ENCODE measurements at places on chromosomes 1 and 21.

DNA sequence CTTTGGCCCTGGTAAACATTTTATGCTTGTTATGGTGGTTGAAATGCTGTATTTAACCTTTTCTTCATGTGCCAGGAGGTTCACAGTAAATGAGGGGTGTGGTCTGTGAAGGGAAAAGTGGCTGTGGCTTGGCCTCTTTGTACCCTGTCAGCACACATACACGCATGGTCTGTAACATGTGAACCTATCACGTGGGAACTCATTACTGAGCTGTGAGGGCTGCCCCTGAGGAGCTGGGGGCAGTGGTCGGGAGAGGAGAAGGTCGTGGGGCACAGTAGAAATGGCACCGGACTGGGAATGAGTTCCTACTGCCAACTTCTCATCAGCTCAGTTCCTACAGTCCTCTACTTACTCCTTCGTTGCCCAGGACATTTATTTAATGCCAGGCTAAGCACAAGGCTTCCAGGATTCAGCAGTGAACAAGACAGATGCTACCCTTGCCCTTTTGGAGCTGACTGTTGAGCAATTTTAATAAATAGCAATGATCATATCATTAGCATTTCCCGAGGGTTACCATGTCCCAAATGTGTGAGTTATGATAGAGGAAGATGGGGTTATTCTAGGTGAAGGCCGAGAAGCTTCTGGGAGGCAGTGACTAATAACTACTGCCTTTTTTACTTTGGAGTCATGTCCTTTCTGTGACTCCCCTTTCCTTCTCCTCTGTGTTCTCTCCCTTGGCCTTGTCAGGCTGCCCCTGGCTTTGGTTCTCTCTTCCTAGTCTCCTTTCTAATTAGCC, 38.8 kb downstream of the DDR2 start:
- no peak for DNase-seq

DNA sequence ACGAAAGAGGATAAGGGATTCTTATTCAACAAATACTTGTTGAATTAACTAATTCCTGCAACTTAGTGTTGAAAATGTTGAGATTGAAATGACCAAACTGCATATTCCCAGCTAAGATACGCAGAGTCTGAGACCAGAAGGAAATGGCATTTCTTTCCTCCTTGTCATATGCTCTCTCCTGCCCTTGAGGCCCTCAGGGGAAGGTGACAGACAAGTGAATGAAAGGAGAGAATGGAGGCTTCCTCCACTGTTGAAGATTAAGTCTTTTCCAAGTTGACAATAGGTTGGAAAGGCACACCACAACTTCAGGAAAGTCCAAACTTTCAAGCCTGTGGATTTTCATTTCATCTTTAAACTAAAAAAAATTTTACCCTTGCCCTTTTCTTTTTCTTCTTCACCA, 3.1 kb upstream of the ZNF697 start:
- no peak for DNase-seq

- no peak for DNase-seq
Observed at GRCh38 chr1:205240569-205240968, 12.8 kb downstream of the TMCC2 start.

DNA sequence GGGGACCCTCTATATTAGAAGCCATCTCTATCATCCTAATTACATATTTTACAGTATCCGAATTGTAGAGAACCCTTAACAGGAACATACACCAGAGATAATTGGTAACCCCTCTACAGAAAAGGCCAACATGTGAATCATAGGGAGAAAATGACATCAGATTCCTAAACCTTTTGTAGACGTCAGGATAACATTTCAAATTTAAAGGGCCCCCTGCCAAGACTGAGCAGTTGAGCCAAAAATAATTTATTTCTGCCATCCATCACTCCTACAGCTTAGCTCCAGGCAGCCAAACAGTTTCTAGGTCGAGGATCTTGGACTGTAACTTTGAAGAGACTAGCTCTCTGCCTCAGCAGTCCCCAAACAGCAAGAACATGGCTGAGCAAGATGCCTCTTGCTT, 21.2 kb downstream of the ZNF697 start:
- no peak for DNase-seq

- no peak for DNase-seq
Observed at GRCh38 chr1:231807541-231807940, 181.0 kb downstream of the DISC1 start.

GRCh38 chr1:83764209-83764608, 234.7 kb downstream of the TTLL7 start:
- DNase-seq, result no peak

DNA sequence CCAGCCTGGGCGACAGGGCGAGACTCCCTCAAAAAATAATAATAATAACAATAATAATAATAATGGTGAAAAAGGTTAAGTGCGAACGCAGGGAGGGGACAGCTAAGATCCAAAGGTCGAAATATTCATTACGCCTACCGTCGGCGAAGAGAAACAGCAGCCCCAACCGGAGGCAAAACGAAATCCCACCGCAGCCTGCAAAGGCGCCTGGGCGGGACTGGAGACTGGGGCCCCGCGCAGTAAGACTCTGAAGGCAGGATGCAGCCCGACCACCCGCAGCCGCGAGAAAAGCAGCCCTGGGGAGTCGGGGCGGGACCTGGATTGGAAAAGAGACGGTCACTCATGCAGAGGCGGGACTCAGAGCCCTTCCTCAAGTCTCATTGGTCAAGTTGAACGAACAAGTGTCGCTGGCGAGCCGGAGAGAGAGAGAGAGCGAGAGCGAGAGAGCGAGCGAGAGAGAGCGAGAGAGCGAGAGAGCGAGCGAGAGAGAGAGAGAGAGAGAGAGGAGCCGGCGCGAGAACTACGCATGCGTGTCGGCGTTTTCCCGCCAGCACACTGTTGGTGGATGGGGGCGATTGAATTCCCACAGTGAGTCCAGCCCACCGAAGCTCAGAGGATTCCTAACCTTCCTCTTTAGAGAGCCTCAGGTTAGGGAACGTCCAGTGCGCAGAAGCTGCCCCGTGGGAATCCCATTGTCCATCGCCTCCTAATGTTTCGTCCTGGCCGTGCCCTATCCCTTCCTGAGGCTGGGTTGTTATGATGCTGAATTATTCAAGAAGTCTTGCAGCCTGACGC, 10.7 kb downstream of the ENTREP3 start:
- peak; percentile 98 for DNase-seq

GRCh38 chr1:221573756-221574155, 168.1 kb downstream of the DUSP10 start:
- no peak for DNase-seq

DNA sequence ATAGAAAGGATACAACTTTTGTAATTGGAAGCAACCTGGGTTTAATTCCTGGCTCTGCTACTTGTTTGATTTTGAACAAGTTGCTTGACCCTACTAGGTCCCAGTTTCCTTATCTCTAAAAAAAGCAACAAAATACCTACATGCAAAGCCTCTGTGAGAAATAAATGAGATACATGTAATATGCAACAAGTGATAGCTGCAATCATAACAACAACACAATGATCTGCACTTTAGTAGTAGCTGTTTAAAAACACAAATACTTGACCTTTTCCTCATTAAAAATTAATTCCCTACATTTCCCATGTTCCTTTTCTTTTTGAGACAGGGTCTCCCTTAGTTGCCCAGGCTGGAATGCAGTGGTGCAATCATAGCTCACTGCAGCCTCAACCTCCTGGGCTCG, 40.0 kb downstream of the FRRS1 start:
- no peak for DNase-seq

DNA sequence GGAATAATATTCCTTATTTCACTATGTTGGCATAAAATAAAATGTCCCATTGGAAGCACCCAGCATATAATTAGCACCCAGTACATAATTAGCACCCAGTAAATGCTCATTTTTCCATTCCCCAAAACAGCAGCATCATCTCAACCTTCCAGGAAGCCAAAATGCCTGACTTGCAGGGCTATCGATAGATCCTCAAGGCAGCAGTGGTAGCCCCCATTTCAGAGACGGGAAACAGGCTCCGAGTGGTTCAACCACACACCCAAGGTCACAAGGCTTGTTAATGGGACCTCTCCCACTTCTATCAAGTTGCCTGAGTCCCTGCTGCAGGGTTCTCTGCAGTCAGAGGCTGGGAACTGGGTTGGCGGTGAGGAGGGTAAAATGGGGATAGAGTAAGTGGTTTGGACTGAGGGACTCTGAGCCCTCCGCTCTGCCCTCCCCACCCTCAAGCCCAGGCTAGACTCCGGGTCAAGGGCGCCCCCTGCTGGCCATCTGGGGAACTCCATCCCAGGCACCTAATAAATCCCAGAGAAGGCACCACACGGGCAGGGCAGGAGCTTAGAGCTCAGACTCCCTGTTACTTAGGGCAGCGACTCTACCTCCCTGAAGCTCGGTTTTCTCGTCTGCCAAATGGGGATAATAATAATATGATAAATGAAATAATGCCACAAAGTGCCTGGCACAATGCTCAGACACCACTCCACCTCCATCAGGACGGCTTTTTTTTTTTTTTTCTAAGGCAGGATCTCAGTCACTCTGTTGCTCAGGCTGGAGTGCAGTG, 21.9 kb upstream of the LAPTM5 start:
- peak; percentile 88 for DNase-seq

DNA sequence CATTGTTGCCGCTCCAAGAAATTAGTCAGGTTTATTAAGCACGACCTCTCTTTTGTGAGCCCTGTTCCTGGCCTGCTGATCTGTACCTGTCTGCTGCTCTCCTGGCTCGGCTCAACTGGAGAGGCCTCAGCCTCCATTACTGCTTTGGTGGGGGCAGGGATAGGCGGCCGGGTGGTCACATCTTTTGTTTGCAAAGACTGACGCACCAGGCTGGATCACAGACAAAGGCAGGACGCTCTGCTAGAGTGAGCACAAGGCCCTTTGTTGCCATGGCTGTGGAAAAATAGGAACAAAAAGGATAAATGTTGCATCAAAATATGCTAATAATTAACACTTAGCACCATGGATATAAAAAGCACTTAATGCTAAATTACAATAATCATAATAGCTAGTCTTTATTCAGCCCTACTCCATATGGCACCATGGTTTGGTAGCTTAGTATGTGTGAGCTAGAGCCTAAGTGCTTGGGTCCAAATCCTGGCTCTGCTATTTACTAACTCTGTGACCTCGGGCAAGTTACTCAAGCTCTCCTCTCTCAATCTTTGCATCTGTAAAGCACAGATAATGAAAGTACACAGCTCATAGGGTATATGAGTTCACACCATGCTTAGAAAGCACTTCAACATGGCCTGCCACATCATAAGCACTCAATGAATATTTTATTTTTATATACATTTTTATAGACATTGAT, 28.9 kb upstream of the HPDL start:
- no peak for DNase-seq

- DNase-seq, result no peak
Observed at GRCh38 chr1:117820096-117820495, 109.3 kb downstream of the GDAP2 start.

- DNase-seq, result no peak
Observed at GRCh38 chr1:59672851-59673572, 141.7 kb upstream of the HOOK1 start.

GRCh38 chr1:241592273-241592958, 47.8 kb downstream of the CHML start:
- no peak for DNase-seq

GRCh38 chr21:36854391-36854790, 112.1 kb downstream of the HLCS start:
- no peak for DNase-seq

- peak; percentile 6 for DNase-seq
Observed at GRCh38 chr1:6259491-6260362, 1.2 kb downstream of the GPR153 start.

DNA sequence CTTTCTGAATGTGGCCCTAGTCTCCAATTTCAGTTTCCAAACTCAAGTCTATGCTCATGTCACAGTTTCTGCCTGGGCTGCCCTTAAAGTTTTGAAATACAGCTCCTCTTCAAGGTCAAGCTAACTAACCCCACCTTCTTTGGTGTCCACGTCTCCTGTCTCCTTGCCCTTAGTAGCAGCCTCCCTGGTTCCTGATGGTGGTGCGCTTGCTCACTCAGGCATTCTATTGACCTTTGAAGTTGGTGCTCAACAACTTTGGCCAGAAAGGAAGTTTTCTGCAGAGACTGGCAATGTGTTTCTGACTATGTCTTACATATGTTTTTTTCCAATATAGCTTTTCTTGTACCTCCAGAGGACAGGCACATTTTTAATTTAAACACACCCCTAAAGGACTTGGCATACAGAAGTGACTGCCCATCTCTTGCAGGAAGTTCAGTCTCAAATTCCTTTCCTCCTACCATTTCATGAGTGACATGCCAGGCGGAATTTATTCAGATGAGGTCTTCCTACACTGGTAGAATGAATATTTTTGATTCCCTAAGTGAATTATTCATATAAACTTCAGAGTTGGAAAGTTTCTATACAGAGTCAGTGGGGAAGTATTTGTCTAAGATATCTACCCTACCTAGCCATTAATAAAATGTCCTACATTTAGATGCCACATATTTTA, 364.3 kb upstream of the USP24 start:
- DNase-seq, result no peak

DNA sequence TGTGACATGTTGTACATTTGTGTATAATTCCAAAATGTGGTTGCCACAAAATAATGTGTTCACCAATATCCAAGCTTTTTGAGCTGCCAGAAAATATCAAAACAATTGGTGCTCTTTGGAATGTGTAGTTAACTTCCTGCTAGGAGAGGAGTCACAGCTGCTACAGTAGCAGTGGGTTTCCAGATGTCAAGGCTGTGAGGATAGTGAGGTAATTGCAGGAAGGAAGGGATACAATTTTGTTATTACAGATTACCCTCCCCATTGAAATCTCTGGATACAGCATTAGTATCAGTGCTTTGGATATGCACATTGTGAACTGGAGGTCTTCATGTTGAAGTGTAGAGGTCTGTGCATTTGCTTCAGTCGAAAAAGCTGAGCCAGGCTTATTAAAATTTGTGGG, 253.2 kb downstream of the PTPRC start:
- no peak for DNase-seq

- DNase-seq, result no peak
Observed at GRCh38 chr1:71657891-71658679, 577.2 kb upstream of the ZRANB2 start.

DNA sequence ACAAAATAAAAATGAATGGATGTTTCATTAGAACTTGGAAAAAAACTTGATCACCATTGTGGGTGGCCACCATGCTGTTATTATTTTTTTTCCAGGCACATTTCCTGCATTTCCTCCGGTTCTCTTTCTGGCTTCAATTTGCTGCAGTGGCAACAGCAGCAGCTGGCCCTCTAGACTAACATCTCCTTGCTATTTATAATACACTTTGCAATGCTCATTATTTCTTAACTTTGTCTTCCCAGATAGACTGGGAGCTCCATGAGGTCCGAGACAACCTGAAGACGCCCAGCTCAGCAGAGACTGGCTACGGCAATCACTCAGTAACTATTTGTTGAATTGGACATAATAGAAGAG, 53.4 kb upstream of the ATP5PO start:
- DNase-seq, result no peak
